Activated T-cell treated with anti-CD3 and anti-CD28 coated beads for 24 hours (primary cell): ENCODE measurements at places on chromosomes 7 and 10.

GRCh38 chr7:107109955-107110354 is 58.8 kb upstream of the HBP1 start:
- DNase-seq: no peak

GRCh38 chr10:22945934-22946673 is 18.3 kb downstream of the ARMC3 start:
- no peak for DNase-seq

- DNase-seq: no peak
Measured at GRCh38 chr10:121926671-121927317, 1.0 kb downstream of the ATE1 start.

DNA sequence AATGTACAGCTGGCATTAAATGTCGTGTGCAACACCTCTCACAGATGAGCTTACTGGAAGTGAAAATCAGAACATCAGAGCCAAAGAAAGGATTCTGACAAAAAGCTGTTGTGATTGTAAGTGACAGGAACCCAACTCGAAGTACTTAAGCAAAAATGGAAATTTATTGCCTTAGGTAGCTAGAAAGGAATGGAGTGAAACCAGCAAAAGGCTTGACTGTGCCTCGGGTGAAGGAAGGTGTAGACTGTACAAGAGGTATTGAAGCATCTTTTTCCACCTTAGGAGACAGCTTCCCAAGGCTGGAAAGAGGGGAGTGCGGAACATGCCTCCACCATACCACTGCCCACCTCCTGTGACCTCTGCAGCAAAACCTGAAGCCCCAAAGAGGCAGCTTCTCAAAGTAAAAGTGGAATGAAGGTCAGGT is 27.3 kb upstream of the ITGB1 start:
- DNase-seq: no peak

- no peak for DNase-seq
Measured at GRCh38 chr10:72228318-72228751, 12.3 kb upstream of the ASCC1 start.

DNA sequence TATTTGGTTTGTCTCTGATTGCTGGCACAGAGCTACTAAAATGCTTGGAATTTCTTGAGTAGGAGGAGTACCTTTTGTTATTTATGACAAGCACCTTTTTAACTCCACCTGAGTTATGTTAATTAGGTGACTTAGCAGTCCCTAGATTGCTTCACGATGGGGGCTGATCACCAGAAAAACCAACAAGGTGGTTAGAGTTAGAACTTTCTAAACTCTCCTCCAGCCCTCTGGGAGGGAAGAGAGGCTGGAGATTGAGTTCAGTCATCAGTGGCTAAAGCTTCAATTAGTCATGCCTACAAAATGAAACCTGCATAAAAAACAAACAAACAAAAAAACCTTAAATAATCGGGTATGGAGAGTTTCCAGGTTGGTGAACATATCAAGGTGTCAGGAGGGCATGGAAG is 23.6 kb upstream of the ING3 start:
- DNase-seq: no peak

DNA sequence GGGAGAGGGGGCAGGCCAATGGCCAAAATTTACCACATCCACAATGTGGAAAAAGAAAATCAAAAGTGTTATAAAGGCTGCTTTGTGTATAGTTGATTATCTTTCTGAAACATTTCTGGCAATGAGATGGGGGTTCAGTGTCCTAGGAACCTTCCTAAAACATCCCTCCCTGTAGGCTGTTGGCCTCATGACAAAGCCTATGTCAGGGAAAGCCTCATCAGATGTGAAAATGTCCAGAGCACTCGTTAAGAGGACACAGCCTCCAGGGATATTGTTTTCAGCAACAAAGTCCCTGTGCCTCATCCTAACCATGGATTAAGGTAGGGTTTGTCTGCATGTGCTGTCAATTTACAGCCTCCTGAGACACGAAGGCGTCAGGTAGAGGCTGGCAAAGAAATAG is 17.0 kb downstream of the SUN3 start:
- no peak for DNase-seq

DNA sequence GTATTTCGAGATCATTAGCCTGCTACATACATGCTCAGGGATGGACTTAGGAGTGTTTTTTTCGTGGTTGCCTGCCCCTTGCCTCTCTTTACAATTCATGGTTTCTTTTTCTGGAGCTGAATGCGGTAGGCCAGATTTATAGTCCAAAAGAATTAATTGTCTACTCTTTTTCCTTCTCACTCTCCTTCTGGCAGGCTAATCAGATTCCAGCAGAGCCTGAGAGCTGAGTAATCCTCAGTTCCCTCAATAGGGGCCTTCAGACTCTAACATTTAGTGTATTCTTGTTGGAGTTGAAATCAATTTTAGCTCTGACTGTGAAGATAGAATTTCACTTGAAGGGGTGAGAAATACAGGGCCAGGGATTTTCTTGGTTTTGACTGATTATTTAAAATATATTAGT is 16.4 kb downstream of the SORCS3 start:
- DNase-seq: no peak

- no peak for DNase-seq
Measured at GRCh38 chr7:24609570-24609969, 36.3 kb downstream of the PALS2 start.

DNA sequence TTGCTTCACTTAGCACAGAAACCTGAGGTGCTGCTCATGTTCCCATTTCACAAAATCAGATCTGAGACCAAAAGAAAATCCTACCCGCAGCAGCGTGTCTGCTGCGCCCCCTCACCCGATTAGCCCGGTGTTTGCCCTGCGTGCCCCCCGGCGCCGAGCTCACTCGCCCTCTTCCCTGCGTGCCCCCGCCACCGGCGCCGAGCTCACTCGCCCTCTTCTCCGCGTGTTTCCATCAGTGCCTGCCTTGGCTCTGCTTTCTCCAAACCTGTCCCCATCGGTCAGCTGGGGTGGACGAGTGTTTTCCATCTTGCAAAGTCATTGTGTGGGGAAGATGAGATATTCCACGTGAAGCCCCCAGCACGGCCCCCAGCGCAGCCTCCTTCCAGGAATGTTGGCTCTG is 225.3 kb upstream of the PITRM1 start:
- DNase-seq: no peak

GRCh38 chr7:73700069-73700423 is 16.6 kb downstream of the BUD23 start:
- DNase-seq: no peak

GRCh38 chr7:150479023-150479716 is 28.7 kb downstream of the GIMAP8 start:
- no peak for DNase-seq

GRCh38 chr7:78323118-78323517 is 524.5 kb downstream of the PHTF2 start:
- no peak for DNase-seq
